ENCODE measurements at places on chromosomes 1 and 21. TPM values are rescaled to one million over a fixed set of nuclear protein-coding genes. Genes with fewer than 3 reads are reported as not detected.

Gene DNASE2B
- not detected for total RNA-seq

Gene BCAN
- 0.18 TPM for total RNA-seq

Gene FGR
- total RNA-seq = 10.9 TPM

Gene OR2L2
- total RNA-seq = 0.06 TPM
